Stimulated activated CD8-positive, alpha-beta memory T cell treated with anti-CD3 and anti-CD28 coated beads, Interleukin-4, amount 100 ng/mL, for 24 hours (primary cell): ENCODE measurements at places on chromosomes 3 and 15.

- no peak for DNase-seq
Measured at GRCh38 chr3:8739757-8740504, 6.3 kb downstream of the CAV3 start.

GRCh38 chr15:70098153-70098460 is 390 bp upstream of the TLE3 start:
- no peak for DNase-seq

GRCh38 chr3:14771593-14772497 is 46.9 kb upstream of the FGD5 start:
- no peak for DNase-seq

DNA sequence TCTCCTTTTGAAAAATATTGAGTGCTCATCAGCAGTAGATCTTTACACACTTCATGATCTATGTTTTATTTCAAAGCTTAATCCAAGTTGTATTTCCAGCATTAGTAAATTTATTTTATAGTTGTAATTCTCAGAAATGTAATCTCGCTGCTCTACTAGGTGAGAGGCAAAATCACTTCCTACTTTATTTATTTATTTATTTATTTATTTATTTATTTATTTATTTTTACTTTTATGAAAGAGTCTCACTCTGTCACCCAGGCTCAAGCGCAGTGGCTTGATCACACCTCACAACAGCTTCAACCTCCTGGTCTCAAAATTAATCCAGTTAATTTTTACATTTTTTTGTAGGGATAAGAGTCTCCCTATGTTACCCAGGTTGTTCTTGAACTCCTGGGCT is 127.9 kb downstream of the CHL1 start:
- no peak for DNase-seq

- DNase-seq, result no peak
Measured at GRCh38 chr3:81443457-81443782, 318.0 kb downstream of the GBE1 start.

DNA sequence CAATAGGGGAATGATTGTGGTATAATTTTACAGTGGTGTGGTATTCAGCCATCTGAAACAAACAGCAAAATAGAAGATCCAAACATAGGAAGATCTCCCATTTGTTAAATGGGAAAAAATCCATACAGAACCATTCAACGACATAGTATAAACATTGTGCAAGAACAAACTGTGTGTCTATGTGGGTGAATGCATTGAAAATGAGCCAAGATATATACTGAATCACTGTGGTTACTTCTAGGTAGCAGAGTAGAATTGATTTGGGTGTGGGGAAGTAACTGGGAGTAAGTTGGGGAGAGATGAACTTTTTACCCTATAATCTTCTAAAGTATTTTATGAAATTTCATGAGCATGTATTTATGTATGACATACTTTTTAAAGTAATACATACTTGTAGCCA is 123.1 kb upstream of the UMPS start:
- DNase-seq, result no peak

- peak; percentile 69 for DNase-seq
Measured at GRCh38 chr3:67655364-67656121, 1.1 kb upstream of the SUCLG2 start.

- DNase-seq, result no peak
Measured at GRCh38 chr3:133426721-133427120, 26.9 kb downstream of the BFSP2 start.

- no peak for DNase-seq
Measured at GRCh38 chr15:101004986-101005747, 86.0 kb downstream of the LRRK1 start.

GRCh38 chr3:121595765-121596406 is 2.7 kb downstream of the FBXO40 start:
- no peak for DNase-seq

- DNase-seq, result no peak
Measured at GRCh38 chr3:197912741-197913476, 37.1 kb upstream of the RPL35A start.

DNA sequence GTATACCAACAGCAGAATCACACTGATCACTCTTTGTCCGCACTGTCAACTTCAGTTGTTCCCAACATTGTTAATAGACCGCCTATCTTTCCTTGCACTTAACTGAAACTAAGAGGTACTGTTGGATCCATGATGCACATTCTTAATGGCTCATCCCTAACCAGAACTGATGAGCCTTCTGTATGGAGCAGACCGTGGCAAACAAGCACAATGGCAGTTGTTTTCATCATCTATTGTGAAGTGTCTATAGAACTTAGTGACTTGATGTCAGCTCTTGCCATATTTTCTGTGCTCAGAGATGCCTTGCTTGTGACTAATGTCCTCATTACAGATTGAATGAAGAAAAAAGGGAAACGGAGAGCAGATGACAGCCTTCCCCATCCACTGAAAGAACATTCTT is 347.4 kb downstream of the NLGN1 start:
- DNase-seq, result no peak

GRCh38 chr3:133488785-133489367 is 84.6 kb upstream of the CDV3 start:
- no peak for DNase-seq

- DNase-seq, result no peak
Measured at GRCh38 chr3:34072297-34072696, 273.9 kb downstream of the PDCD6IP start.

DNA sequence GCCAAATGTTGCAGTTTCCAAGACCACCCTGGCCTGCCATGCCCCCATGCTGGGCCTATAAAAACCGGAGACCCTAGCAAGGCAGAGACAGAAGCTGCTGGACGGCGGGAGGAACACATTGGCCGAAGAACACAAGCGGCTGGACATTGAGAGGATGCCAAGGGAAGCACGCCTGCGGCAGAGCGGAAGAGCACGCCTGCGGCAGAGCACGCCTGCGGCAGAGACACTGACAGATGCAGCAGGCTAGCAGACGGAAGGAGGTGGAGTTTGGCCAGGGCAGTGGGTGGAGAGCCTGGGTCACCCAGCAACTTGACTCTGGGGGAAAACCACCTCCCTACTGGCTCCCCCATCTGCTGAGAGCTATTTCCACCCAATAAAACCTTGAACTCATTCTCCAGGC is 322.3 kb upstream of the TBL1XR1 start:
- DNase-seq, result no peak

DNA sequence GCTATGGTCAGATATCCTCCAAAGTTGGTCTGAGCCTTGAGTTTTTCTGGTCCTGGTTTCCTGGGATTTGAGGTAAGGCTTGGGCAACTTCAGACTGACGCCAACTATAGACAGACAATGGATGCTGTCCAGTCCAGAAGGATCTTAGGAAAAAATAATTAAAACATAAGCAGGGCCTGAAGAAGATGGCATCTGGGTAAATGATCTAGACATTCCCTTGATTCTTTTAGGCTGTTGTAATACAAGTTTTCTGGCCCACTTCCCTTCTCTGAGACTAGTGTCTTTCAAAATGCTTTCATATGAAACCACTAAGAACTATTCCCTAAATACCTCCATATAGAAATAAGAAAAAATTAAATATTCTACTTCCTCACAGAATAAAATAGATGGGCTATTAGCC is 47.7 kb upstream of the PLXND1 start:
- DNase-seq, result no peak

DNA sequence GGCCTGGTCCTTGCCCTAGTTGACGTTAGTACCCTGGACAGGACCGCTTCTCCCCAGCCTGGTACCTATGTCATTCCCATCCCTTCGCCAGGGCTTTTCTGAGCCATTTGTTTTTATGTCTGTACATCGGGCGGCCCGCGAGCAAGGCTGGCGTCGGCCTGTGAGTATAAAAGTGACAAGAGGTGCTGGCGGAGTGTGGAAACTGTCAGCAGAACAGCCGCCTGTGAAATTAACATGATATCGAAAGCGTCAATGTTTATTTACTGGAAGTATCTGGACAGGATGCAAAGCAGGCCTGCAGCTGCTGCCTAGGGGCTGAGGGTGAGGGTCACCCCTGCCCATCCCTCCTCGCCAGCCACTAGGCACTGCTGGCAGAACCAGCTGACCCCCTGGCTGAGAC is 33.4 kb downstream of the LINGO1 start:
- DNase-seq, result no peak

- DNase-seq, result no peak
Measured at GRCh38 chr15:68578175-68578979, 416 bp upstream of the CORO2B start.

DNA sequence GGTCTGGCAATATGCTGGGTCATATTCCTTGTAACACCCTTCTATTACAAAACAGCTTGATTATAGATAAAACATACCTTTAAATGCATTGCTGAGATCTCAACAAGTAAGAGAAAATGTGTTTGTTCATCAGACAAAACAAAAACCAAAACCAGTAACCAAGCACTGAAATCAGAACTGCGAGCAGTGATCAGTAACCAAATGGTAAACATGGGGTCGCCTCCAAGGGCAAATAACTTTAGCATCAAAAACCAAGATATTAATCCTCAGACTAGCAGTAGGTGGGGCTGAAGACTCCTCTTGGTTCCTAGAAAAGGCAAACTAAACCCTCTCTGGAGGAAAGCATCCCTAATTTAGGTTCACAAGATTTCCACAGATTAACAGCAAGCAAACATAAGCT is 6.6 kb upstream of the HESX1 start:
- no peak for DNase-seq

DNA sequence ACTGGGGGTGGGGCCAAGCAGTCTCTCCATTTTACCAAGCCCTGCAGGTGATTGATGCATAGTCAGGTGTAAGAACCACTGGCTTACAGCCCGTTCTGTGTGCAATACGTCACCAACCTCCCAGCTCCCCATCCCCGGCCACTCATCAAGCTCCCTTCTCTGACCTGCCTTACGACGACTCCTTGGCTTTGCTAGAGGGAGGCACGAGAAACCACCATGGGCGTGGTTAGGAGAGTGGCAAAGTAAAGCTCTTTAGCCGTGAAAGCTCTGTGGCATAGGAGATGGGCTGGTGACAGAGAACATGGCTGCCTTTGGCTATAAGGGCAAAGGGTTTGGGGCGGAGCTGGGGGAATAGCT is 109.1 kb downstream of the BDH1 start:
- no peak for DNase-seq

DNA sequence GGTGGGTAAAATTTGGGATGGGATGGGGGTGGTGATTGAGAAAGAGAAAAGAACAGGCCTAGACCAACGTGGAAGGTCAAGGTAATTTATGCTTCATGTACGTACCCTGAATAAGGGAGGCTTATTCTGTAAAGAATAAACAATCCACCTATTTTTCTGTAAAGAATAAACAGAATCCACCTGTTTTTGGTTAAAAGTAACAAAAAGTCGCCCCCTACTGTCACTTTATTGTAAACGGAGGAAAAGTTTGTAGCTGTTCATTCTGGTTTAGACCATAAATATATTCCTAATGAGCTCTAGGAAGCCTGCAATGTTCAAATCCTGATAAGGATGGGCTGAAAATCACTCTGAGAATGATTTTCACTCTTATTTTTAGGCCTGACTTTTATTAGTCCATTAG is 23.5 kb upstream of the SQOR start:
- DNase-seq, result no peak

- DNase-seq, result no peak
Measured at GRCh38 chr3:112615989-112616731, 24.8 kb downstream of the CCDC80 start.

DNA sequence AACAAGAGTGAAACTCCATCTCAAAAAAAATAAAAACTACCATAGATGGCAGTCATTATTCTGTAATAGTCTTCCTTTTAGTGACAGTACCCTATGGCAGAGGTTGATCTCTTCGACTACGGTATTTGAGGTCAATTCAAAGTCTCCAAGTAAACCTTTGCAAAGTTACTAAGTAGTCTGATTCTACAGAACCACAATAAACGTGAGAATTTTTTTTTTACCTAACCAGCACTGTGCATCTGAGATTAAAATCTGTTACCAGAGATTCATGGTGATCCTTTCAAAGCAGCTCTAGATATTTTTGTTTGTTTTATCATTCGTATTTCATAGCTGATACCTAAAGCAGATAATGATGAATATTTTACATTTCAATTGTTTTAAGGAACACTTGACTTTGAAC is 86.6 kb upstream of the CHD2 start:
- DNase-seq, result no peak

DNA sequence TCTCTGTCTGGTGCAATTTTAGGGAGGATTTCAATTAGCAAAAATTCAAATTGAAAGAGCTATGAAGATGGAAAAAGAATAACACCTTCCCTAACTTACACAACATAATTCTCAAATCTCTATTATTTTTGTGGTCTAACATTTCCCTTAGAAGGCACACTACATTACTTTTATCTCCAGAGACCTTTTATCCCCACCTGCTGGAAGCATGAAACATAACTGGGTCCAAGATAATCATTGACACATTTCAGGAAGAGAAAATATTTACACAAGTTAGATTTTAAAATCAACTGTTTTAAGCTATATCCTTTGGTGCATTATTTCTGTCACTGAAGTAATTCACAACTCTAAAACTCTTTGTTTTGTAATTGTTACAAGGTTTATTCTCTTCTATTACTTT is 779.5 kb downstream of the ROBO1 start:
- DNase-seq, result no peak

GRCh38 chr15:67063689-67064606 is 1.5 kb upstream of the SMAD3 start:
- DNase-seq, result no peak

GRCh38 chr3:160765211-160765610 is 9.2 kb downstream of the PPM1L start:
- DNase-seq, result no peak

GRCh38 chr3:149599236-149599635 is 58.6 kb downstream of the WWTR1 start:
- no peak for DNase-seq

DNA sequence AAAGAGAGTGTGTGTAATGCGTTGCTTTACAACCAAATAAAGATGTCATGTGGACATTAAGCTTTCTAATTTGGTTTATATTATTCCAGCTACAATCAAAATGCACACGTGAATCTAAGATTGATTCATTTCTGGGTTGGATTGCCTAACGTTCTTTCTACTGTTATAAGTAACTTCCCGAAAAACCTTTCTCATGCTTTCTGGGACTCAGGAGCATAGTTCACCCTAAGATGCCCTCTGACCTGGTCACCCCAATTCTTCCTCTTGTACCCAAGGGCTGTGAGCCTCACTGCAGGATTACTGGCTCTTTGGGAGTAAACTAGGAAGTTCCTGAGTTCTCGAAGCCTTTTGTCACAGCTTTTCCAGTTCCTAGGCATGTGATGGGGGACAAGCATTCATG is 12.7 kb upstream of the LMCD1 start:
- no peak for DNase-seq

- no peak for DNase-seq
Measured at GRCh38 chr3:126448136-126448892, 27.4 kb downstream of the ZXDC start.

DNA sequence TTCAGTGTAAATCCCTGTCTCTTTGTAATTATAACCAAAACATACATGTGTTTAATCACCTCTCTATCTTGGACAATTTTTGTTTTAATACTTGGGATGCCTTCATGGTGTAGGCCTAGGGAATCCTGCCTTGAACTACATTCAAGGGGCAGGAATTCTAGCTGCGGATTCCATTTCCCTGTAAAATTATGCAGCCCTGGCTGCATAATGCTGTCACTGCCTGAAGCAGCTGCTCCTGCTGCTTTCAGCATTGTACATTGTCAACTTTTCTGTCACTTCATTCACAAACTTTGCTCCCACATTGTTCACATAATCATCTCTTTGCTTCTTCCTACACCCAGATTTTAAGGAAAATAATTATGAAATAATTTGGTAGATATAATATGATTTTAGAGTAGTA is 638.7 kb downstream of the RBMS3 start:
- no peak for DNase-seq
